NCI-H1048 (cell line): ENCODE measurements at places on chromosomes 16 and 17.

- no peak for DNase-seq
Measured at GRCh38 chr16:47061204-47061603, 82.5 kb downstream of the NETO2 start.

DNA sequence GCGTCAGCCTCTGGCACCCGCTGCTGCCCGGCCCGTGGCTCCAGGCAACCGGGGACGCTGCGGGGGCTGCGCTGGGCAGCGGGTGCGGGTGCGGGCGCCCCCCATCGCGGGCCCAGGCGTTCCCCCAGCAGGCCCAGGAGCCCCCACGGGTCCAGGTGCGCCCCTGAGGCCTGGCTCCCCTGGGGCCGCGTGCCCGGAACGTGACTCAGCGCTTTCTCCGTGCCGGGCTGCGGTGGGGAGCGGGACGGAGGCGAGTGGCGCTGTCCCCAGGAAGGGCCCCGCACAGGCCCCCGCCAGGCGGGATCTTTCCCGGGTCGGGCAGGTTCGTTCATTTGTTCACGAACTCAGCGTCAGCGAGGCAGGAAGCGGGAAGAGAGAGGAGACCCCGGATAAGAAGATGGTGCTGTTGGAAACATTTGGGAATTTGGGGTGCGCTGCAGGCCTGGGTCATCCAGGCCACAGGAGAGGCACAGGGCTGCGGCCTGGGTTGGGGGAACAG is 18.4 kb upstream of the EXOC7 start:
- no peak for DNase-seq

- no peak for DNase-seq
Measured at GRCh38 chr17:38415250-38416194, 12.7 kb upstream of the ARHGAP23 start.

GRCh38 chr17:60827943-60828342 is 150.3 kb downstream of the BCAS3 start:
- DNase-seq = no peak

DNA sequence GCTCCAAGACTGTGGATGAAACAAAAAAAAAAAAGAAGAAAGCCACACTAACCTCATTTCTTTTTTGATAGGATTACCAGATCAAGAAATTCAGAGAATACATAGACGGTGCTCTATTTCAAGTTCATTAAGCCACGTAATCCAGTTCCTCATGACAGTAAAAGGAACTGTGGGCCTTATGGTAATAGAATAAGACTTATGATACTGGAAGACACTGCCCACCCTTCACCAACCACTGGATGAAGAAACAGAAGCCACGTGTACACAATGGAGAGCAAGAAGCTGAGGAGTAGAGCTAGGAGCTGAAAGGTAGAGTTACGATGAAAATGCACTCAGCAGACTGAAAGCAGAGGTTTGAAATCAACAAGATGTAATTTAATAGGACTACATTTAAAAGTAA is 11.2 kb downstream of the NCBP3 start:
- DNase-seq = no peak

DNA sequence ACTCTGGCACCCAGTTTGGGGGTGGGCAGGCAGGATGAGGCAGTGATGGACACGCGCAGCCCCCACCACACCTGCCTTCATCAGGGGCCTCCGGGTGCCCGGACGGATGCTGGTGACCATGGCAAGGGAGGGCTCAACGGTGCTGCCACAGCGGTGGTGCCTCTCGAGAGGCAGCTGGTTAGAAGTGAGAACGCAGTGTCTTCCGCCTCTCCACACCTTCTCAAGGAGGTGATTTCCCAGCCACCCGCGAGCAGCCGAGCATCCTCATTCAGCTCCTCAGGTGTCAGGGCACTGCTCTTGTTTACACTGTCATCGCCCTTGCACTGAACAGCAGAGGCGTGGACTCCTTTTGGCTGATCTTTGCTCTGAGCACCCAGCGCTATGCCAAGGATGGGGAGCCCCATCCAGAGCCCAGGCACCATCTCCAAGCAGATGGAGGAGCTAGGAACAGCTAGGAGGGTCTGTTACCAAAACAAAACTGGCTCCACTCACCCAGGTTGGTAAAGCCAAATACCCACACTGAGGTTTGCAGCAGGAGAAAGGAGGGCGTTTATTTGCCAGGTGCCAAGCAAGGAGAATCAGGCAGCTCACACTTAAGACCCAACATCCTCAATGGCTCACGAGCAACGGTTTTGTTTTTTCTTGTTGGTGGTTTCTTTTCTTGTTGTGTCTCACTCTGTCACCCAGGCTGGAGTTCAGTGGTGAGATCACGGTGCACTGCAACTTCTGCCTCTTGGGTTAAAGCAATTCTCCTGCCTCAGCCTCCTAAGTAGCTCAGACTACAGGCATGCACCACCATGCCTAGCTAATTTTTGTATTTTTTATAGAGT is 174.3 kb upstream of the TNRC6C start:
- DNase-seq = no peak

- no peak for DNase-seq
Measured at GRCh38 chr17:77096570-77097214, 44.1 kb upstream of the SEC14L1 start.

DNA sequence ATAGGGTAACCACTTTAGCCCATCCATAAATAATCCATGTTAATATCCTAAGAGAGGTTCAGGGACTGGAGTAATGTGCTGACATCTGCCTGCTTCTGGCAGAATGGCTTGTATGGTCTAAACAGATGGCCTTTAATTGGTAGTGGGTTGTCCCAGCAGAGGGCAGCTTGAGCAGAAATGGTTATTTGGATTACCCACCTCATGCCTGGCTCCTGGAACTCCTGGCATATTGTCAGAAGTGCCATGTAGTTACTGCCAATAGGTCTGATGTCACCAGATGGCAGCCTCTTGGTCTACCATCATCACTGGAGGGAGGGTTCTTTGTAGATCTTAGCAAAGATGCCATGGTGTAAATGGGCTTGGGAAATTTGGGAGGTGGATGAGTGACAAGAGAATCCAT is 157.5 kb upstream of the SOX9 start:
- no peak for DNase-seq

- DNase-seq = no peak
Measured at GRCh38 chr16:69017036-69017783, 88.2 kb upstream of the HAS3 start.

GRCh38 chr17:35235289-35235688 is 7.6 kb upstream of the SLFN5 start:
- no peak for DNase-seq

DNA sequence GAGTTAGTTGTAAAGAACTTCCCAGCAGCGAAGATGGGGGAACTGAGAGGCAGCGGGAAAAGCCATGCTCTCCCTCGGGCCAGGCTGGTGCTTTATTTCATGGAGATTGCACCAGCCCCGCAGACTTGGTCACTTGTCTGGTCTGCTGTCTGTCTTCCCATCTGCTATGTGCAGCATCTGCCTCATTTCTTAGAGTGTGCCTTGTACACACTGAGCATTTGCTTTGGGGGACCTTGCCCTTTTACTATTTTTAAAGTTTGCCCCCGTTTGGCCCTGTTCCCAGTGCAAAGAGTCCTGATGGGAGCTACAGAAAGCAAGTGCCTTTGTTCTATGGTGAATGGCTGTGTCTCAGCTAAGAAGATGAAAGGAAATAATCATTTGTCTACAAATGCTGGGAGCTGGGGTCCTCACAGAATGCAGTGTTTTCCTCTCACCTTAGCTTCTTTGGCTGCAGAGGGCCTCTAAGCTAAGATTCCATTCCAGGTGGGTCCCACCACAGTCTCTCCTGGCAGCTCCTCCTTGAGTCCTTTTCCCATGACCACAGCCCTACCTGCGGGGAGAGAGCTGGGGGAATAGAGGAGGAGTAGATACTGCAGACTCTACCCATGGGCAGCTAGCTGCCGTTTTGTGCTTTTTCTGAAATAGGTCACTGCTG is 25.1 kb upstream of the CNOT1 start:
- DNase-seq = no peak

- no peak for DNase-seq
Measured at GRCh38 chr17:65389426-65389825, 172.0 kb downstream of the AXIN2 start.

GRCh38 chr17:16915752-16916556 is 56.0 kb downstream of the TNFRSF13B start:
- no peak for DNase-seq

DNA sequence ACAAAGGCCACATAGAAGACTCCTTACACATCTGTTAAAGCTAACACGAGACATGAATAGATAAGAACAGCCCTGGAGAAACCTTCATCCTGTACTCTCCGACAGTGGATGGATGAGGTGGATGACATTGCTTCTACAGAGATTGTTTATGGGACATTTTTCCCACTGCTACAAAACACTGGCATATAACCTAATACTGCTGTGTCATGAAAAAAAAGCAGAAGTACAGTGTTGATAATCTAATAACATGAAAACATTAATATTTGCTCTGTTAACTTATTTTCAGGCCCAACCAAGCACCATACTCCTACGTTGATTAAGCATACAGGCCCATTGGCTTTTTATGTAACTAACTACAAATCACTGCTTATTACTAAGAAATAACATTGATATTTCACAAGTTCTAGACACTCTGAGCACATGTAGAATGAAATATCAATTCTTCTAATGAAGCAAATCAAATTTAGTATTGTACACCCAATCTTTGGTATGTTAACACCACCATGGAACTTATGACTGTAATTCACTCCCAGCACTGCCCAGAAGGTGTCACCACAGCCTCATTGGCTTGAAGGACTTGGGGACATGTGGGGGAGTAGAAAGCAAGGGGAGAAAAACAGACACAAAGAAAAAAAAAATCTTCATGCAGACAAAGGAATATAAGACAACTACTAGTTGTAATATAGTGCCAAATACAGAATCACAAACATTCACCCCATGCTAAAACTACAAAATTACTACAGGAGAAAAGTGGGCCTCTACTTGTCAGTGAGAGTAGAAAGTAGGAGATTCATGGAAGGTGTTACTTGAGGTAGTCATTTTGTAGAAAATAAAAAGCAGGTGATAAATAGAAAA is 330.0 kb upstream of the PMFBP1 start:
- no peak for DNase-seq

GRCh38 chr17:33258296-33258695 is 34.8 kb downstream of the ASIC2 start:
- no peak for DNase-seq

- no peak for DNase-seq
Measured at GRCh38 chr16:3400446-3400778, 392 bp downstream of the ZSCAN32 start.

DNA sequence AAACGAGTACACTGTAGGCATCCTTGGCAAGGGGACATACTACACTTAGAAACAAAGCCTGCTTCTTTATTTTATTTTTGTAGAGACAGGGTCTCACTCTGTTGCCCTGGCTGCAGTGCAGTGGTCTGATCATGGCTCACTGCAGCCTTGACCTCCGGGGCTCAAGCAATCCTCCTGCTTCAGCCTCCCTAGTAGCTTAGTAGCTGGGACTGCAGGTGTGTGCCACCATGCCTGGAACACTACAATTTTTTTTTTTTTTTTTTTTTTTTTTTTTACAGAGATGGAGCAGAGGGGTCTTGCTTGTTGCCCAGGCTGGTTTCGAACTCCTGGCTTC is 78.2 kb downstream of the WIPI1 start:
- no peak for DNase-seq

- DNase-seq = no peak
Measured at GRCh38 chr16:85495259-85495658, 117.9 kb upstream of the GSE1 start.
